ENCODE measurements at places on chromosomes 1 and 21.

GRCh38 chr1:206554211-206554610 lies 46.9 kb downstream of the RASSF5 start:
- no peak for DNase-seq

- DNase-seq, result no peak
Observed at GRCh38 chr1:222772996-222773379, 36.0 kb downstream of the FAM177B start.

DNA sequence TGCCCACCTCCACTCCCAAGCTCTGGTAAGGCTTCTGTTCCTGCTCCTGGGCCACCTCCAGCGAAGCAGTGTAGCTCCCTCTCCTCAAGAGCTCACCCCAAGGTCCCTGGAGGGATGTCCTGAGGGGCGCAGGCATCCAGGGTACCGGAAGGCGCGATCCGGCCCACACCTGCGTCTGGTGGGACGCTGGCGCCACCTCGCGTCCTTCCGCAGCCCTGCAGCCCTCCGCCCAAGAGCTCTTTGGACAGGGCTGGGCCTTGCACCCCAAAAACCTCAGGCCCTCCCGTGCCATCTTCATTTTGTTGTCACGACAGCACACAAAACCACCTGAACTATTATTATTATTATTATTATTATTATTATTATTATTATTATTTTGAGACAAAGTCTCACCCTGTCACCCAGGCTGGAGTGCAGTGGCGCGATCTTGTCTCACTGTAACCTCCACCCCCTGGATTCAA lies 49.2 kb upstream of the PAX7 start:
- no peak for DNase-seq

GRCh38 chr21:46002841-46003574 lies 21.4 kb downstream of the COL6A1 start:
- no peak for DNase-seq

- no peak for DNase-seq
Observed at GRCh38 chr1:38919130-38919529, 22.5 kb downstream of the RHBDL2 start.

DNA sequence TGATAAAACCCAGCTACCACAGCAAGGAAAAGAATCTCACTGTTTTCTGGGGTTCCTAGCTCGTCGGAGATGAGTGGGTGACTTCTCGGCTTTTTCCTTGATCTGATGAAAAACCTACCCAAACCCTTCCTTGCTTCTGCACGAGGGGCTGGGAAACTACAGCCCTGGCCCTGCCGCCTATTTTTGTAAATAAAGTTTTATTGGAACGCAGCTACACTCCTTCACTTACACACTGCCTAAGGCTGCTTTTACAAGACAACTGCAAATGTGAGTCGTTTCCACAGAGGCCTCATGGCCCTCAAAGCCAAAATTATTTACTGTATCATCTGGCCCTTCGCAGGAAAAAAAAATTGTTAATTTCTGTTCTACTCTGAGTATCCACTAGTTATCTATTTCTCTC lies 116.0 kb upstream of the TMPRSS2 start:
- DNase-seq, result no peak

- no peak for DNase-seq
Observed at GRCh38 chr1:239058190-239058589, 328.2 kb upstream of the CHRM3 start.

DNA sequence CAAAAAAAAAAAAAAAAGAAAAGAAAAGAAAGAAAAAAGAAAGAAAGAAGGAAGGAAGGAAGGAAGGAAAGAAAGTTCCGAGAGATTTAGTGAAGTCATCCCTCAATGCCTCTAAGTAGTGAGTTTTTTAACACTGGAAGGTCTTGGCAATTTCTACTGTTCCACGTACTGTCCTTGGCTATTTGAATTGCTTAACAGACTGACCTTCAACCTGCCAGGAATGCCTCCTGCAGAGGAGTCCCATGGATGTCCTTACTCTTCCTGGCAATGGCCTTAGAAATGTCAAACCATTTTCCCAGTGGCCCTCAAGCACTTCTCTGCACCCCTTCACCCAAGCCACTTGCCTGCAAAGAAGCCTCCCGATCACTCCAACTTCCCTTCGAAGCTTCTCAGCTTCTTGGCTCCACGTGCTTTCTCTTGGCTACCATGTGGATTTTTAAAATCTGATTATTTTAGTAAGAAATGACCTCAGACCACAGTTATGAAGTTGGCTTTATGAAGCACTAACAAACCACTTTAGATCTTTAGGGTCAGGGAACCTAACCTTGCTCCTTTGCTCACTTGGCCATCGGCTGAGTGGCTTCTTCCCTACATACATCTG lies 43.7 kb upstream of the ABCG1 start:
- no peak for DNase-seq

- peak; percentile 14 for DNase-seq
Observed at GRCh38 chr1:154607106-154607608, 829 bp downstream of the ADAR start.

DNA sequence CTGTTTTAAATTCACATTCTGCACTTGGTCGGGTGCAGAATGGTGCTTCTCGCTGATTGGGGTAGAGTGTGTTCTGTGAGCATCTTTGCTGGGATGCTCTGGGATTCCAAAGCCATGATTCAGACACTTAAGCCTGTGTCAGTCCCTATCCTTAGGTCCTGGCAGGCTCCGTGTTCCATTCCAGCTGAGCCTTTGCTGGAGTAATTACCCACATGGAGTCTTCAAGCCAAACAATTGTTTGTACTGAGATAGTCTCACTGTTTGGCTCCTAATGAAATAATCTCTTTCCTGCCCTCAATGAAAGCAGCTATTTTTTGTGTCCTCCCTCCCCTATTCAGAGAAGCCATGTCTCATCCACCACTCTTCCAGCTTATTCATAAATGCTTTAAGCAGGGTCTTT lies 18.7 kb downstream of the SMAP2 start:
- peak; percentile 86 for DNase-seq

GRCh38 chr21:37408464-37409193 lies 42.1 kb downstream of the DYRK1A start:
- DNase-seq, result no peak

DNA sequence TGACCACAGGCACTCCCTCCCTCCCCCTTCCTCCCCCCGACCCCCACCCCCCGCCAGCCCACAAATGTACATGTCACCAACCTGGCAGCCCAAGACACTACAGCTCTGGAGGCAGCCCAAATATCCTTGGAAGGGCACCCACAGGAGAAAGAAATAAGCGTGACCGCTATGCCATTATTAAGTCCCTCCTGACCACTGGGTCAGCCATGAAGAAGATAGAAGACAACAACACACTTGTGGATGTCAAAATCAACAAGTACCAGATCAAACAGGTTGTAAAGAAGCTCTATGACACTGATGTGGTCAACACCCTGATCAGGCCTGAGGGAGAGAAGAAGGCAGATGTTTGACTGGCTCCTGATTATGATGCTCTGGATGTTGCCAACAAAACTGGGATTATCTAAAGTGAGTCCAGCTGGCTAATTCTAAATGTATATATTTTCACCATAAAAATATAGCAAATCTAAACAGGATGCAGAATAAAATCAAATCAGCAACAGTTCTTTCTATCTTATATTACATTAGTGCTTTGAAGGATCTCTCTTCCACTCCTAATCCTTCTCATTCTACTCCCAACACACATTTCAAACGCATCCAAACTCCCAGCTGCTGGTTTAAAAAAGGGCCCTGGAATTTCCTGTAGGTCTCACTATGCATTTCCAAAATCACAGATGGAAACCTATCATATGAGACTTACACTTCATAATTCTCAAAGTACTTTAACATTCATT lies 77.4 kb upstream of the SLFNL1 start:
- DNase-seq, result no peak

GRCh38 chr1:12566484-12567287 lies 51.3 kb downstream of the DHRS3 start:
- no peak for DNase-seq

GRCh38 chr1:36151845-36152203 lies 2.5 kb upstream of the TRAPPC3 start:
- DNase-seq, result no peak

GRCh38 chr1:96357141-96357765 lies 364.3 kb upstream of the PTBP2 start:
- no peak for DNase-seq

DNA sequence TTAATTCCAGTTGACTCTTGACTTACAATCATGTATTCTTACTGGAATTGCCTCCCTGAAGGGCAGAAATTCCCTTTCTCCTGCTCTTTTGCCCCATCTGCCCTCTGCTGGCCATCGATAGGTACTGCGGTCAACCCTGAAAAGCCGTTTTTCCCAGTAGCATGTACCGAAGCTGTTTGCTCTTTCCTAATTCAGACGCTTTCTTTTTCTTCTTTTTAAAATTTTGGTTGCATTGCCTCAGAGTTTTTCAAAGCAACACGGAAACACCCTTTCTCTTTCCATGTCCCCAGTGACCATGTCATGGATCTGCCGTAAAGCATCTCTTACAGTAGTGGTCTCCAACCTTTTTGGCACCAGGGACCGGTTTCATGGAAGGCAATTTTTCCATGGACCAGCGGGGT lies 164.2 kb upstream of the C1orf21 start:
- peak; percentile 42 for DNase-seq

DNA sequence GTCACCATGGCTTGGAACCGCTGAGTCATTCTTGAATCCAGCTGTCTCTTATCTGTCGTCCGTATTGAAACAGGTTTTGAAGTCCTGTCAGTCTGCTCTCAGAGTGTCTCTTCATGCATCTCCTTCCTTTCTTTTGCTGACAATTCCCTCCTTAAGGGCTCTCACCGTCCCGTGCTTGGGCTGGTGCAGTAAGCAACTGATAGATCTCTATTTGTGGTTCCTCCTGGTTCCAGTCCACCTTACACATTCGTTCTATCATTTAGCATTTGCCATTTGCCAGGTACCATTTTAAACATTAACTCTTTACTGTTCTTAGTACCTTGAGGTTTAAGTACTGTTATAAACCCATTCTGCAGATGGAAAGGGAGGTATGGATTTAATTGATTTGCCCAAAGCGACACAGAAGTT lies 88.9 kb downstream of the DYRK1A start:
- no peak for DNase-seq

DNA sequence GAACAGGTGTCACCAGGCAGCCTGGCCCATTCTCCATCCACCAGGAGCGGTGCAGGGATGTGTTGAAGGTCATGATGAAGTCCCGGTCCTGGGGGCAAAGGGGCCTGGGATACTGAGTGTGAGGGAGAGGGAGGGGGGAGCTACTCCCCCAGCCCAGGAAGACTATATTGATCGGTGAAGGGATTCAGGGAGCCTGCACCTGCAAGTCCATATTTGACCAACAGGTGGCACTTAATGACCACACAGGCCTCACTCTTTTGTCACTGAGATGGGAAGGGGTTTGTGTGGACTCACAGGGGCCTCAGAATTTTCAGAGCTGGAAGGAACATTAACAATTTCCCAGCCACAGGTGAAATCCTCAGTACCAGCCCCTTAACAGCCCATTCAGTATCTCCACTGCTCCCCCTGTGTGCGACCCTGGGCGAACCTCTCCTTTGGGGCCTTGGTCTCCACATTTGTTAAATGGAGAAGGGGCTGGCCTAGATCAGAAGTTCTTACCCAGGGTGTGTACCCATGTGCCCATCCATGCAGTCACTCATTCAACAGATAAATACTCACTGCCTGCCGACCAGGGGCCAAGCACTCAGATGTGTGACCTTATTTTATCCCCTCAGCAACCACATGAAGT lies 55.6 kb downstream of the NKAIN1 start:
- DNase-seq, result no peak

- no peak for DNase-seq
Observed at GRCh38 chr1:73627723-73628122, 570.3 kb downstream of the LRRIQ3 start.

DNA sequence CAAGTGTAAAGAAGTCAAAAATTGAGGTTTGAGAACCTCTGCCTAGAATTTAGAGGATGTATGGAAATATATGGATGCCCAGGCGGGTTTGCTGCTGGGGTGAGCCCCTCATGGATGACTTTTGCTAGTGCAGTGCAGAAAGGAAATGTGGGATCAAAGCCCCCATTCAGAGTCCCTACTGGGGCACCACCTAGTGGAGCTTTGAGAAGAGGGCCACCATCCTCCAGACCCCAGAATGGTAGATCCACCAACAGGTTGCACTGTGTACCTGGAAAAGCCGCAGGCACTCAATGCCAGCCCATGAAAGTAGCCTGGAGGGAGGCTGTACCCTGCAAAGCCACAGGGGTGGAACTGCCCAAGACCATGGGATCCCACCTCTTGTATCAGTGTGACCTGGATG lies 330.7 kb upstream of the DPYD start:
- DNase-seq, result no peak

GRCh38 chr1:1200876-1201810 lies 5.2 kb downstream of the TNFRSF18 start:
- DNase-seq, result peak; percentile 14

DNA sequence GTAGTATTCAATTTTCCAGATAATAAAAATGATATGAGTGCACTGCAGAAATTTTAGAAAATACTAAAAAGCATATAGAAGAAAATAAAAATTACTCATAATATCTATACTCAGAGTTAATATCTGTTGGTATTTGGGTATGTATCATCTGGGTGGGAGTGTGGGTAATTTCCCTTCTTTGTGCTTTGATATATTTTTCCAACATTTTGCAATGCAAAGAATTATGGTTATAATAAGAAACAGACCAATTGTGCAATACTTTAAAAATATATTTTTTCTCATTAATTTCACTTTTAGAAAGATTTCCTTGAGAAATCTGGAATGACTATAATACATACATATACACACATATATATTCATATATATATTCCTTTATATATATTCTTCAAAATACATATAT lies 665.7 kb downstream of the ADGRL2 start:
- DNase-seq, result no peak

- DNase-seq, result no peak
Observed at GRCh38 chr1:177569476-177569875, 398.7 kb downstream of the BRINP2 start.

- peak; percentile 10 for DNase-seq
Observed at GRCh38 chr1:66090859-66091457, 298.3 kb downstream of the PDE4B start.

DNA sequence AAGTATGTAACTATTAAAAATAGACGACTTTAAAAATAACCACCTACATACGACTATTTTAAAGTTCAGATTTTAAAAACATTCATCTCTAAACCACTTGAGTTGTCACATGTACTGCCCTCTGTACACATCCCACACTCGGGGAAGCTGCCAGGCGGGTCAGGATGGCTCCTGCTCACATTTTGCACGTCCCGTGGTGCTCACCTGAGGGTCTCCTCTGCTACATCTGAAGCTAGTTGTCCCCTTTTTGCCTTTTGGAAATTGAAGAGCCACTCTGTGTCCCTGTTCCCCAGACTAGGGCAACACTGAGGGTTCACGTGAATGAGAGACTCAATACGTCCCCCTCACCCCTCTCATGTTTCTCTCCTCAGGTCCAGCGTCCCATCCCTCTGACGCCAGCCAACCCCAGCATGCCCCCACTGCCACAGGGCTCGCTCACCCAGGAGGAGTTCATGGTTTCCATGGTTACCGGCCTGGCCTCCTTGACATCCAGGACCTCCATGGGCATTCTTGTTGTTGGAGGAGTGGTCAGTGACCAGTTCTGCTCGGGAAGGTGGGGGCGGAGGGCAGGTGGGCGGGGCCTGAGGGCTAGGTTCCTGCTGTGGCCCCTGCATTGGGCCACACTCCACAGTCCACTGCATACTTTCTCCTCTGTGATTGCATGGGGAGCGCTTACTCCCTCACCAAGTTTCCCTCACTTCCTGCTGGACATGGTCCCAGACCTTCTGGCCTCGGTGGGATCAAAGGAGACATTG lies 13.0 kb upstream of the MIIP start:
- no peak for DNase-seq

- DNase-seq, result no peak
Observed at GRCh38 chr1:243930822-243931671, 81.0 kb upstream of the AKT3 start.

All from GM04504 (cell line).